Non-pigmented ciliary epithelial cell (primary cell): ENCODE measurements at places on chromosomes 7 and 10.

DNA sequence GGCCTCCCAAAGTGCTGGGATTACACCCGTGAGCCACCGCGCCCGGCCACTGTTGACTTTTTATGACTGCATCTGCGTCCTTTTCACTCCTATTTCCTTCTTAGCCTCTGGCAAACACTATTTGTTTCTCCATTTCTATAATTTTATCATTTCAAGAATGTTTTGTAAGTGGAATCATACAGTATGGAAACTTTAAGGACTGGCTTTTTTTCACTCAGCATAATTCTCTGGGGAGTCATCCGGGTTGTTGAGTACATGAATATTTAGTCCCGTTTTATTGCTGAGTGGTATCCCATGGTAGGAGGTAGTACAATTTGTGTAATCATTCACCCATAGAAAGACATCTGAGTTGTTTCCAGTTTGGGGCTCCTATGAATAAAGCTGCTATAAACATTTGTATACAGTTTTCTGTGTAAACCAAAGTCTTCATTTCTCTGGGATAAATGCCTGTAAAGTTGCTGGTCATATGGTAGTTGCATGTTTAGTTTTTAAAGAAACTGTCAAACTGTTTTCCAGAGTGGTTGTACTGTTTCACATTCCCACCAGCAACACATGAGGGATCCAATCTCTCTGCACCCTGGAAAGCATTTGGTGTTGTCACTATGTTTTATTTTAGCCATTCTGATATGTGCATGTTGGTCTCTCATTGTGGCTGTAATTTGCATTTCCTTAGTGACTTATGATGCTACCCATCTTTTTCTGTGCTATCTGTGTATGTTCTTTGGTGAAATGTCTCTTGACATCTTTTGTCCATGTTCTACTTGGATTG is 139.6 kb upstream of the EEPD1 start:
- DNase-seq: no peak

DNA sequence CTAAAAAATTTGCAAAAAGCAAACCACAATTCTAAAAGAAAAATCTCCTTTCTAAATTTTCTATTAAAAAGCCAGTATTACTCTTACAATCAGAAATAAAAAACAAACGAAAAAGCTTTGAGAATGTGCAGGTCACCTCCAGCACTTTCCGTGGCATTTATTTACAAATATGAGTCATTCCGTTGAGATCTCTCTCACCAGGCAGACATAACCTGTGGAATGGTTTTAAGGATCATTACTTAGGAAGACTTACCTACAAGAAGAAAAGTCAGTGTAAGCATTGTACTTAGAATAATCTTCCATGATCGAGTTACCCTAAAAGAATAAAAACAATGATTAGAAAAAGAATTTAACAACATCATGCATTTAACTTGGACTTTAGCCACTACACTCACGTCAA is 3.3 kb downstream of the SUN3 start:
- DNase-seq: no peak

GRCh38 chr7:146479040-146479439 is 362.4 kb downstream of the CNTNAP2 start:
- DNase-seq: no peak

DNA sequence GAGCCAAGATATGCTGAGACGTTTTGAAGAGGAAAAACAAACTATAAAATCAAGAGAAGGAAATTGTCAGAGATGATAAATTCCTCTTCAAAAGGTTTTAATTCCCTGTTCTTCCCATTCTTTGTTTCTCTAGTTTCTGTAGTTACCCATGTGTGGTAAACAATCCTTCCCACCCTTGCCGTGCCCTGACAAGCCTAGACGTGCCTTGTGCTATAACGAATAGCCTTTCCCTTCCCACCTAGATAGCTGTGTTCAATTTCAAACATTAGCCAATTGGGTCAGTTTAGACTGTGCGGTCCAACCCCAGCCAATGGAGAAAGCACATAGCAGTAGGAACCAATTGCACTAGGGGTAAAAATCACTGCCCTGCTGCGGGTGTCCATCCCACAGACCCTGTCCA is 138.1 kb downstream of the RALA start:
- DNase-seq: no peak

DNA sequence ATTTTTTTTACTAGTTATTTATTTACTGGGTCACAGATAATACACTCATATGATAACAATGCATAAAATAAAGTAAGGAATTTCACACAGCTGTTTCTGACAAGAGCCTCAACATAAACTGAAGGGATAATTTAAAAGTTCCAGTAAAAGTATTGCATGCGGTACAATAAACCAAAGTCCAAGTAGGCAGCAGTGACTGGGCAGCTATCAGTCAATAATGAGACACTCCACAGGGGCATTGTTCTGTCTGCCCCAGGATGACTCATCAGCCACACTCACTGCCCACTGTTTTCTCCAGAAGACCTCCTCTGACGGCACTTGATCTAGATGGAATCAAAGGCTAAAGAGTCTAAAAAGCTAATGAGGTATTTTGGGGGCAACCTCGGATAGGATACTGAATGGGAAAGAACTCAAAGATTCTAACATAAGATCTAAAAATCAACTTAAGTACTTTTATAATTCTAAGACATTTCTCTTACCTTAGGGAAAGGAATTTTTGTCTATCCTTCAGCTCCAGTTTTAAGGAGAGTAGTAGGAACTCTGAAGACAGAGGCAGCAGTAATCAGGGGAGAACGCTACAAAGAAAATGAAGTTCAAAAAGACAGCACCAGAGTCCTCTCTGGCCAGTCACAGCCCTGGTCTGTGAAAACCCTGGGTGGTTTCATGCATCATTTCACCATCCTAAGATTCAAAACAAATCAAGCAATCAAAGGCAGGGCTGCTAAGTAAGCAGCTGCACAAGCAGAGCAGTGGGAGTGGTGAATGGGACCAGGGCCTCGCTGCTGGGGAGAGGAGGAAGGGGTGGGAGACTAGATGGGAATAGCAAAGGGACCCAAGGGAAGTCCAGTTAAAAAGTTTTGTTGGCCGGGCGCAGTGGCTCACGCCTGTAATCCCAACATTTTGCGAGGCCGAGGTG is 175.1 kb downstream of the AVL9 start:
- no peak for DNase-seq

GRCh38 chr7:112172870-112173567 is 33.2 kb downstream of the DOCK4 start:
- DNase-seq: no peak

DNA sequence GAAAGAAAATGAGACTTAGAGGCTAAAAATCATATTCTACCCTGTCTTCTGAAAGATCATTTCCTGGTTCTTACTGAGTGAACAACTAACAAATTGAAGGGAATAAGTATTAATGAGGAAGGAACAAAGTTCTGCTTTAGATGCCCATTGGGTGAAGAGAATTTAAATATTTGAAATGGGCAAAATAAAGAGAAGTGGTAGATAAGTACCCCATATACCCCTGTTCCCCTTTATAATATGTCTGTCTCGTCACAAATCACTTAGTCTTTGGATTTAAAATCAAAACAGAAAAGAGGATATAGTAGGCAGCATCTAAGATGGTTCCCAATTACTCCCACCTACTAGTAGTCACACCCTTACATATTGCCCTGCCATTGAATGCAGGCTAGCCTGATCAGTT is 13.2 kb downstream of the TES start:
- no peak for DNase-seq

GRCh38 chr7:47376991-47377616 is 204.8 kb downstream of the TNS3 start:
- no peak for DNase-seq

DNA sequence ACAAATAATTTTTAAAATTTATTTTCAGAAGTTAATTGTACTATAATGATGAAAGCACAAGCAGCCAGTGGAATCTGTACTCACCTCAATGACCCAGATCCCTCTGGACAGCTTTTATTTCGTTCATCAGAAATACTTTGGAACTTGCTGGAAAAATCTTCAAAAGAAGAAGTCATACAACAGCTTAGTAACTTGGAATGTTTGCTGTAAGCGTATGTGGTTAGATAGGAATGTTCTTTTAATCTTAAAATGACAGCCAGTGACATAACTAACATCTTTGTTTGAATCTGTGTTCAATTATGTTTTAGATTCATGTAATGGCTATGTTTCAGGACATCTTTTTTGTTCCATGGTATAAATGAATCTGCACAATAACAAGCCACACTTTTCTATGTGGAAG is 26.8 kb downstream of the CFAP69 start:
- peak; percentile 59 for DNase-seq

DNA sequence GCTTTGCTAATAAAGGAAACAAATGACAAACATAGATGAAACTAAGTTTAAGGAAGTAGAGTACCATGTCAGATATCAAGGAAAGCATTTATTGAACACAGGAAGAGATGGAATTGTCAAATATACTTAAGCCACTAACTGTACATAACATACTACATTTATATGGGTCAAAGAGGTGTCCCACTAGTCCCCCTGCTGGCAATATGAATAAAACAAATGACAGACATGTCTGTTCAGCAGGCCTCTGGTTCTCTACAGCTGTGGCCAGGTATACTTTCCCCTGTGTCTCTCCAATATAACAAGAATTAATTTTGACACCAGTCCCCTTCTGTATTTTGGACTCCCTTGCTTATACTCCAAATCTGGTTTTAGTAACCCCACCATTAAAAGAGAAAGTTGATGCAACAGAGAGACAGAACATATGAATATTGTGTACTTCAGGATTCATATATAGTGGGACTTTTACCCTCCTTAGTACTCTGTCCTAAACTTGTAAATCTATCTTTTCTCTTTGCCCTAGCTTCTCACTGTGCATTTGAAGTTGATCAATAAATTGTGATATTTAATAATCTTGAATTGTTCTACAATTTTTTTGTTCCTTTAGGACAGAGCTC is 42.9 kb downstream of the CD36 start:
- DNase-seq: no peak

GRCh38 chr10:7787150-7787856 is 490 bp downstream of the KIN start:
- no peak for DNase-seq

- no peak for DNase-seq
Measured at GRCh38 chr7:101169838-101170551, 4.6 kb upstream of the VGF start.

DNA sequence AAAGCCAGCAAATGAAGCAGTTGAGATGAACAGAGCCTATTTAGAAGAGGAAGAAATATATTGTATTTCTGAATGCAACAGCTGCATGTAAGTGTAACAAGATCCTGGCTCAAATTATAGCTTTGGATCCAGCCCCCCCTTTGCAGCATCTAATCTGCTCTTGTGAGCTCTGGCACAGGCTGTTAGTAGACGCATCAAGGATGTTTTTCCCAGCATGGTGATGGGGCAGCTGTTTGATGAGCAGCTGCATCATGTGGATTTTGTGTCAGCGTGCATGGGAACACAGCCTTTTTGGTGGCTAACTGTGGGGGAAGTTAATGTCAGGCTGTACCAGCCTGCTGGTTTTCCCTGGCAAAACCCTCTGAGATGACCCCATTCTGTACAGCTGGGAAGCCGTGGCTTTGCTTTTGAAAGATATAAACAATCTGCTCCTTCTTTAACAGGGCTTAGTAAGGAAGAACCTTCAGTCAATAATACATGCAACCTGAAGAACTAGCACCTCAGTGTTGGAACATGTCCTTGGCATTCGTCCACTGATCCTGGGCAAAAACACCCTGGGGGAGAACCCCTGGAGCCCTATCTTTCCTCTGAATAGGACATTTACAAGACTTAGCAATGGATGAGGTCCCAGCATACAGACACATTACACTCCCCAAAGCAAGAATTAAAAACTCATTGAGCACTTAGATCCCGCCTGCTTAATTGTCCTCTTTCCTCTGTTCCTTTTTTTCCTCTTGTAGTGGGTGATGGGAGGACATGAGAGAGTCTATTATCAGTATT is 70.6 kb downstream of the NPS start:
- no peak for DNase-seq

DNA sequence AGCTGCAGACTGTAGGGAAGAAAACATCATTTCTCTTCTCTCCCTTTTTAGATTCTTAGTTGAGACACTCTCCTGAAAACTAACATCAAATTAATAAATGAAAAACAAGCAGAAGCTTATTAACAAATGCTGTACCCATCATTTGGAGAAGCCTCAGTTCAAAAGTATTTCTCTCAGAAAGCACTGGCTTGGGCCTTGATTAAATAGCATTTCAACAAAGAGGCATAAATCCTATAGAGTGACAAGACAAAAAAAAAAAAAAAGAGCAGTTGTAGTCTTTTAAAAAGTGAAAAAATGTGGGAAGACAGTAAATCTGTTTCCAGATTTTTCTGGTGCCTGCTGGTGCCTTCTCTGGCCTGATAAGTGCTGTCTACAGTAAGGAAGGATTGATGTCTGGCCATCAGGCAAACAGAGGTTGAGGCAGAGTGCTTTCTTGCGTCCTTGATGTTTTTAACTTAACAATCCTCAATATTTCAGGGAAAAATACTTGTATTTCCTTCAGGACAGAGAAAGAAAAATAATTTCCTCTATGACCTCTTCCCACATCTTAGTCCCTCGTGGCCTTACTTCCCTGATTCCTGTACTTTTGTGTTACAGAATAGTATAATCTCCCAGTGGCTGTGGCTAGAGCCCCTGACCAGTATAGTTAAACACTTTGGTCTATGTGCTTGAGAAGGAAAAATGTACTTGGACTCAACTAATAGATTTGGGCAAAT is 300.5 kb downstream of the HGF start:
- no peak for DNase-seq

DNA sequence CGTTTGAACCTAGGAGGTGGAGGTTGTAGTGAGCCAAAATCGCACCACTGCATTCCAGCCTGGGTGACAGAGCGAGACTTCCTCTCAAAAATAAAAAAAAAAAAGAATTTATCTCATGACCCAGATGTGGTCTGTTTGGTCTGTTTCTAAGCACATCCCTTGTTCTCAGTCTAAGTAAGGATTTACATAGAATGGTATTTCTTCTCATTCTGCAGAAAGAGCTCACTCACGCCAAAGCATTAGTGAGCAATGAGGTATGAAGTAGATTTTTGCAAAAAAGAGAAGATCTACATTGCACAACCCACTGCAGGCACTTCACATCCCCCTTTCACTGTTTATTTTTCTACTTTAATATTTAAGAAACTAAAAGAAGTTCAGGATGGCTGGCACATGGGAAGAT is 76.5 kb upstream of the FGL2 start:
- DNase-seq: no peak

DNA sequence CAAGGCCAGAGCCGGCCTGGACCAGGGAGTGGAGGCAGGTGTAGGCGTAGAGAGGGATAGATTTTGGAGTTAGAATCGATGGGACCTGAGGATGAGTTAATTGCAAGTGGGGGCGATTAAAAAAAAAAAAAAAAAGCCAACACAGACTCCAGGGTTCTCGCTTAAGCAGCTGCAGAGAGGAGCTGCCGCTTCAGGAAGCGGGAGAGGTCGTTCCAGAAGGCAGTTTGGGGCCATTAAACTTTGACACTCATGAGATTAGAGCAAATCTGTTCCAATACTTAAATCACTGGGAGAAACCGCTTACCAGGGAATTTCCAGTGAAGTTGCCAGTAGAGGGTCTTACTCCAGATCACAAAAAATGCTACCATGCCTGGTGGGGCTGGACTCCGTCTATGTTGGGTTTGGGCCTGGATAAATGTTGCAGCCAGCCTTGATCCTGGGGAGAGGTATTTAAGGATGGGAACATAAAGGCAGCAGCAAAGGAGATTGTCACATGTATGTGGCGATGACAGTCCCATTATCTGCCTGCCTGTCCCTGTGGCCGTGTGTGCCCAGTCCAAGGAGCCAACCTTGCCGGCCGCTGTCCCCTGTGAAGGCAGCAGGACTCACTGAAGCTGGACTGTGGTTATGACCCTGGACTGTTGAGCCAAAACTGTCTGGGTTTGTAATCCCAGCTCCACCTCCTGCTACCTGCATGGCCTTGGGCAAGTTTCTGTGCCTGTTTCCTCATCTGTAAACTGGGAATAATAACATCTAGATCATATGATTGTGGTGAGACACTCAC is 23.9 kb upstream of the GRID1 start:
- no peak for DNase-seq
